ENCODE measurements at places on chromosomes 4 and X. TPM values are rescaled to one million over a fixed set of nuclear protein-coding genes. Genes with fewer than 3 reads are reported as not detected.

GRCh38 chr4:174828845-174829701 lies at the start of gene GLRA3:
Gene GLRA3 (minus strand): TSS chr4:174829247. CDS start chr4:174828811, 436 bp downstream.
- peak; percentile 59 for DNase-seq

DNA sequence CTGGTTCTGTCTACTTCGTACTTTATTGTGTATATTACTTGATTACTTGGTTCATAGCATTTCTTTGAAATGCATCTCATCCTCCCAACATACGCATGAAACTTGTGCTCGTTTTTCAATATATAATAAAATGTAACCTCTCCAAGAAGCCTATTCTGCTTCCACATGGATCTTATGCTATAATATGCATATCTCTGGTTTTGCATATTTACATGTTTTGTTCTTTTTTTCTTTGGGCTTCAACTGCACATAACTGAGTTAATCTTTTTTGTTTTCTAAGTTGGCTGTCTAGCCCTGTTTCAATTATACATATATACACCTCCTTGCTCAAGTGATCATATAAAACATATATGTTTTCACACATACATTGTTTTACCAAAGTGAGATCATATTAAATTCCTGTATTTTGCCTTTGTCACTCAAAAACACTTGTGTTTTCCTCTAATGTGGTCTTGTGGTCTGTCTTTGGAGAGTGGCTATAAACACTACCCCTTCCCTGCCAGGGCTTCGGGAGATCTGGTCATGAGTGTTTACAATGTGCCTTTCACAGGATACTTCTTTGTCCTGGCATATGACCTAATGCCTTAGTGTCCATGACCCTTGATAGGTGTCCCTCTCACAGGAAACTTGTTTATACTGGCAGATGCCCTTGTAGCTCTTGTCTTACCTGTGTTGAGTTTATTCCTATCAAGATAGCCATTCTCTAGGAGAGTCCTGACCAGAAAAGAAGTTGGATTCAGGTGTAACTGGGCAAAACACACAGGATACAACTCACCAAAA lies 17.6 kb downstream of the USP53 start:
- no peak for DNase-seq

DNA sequence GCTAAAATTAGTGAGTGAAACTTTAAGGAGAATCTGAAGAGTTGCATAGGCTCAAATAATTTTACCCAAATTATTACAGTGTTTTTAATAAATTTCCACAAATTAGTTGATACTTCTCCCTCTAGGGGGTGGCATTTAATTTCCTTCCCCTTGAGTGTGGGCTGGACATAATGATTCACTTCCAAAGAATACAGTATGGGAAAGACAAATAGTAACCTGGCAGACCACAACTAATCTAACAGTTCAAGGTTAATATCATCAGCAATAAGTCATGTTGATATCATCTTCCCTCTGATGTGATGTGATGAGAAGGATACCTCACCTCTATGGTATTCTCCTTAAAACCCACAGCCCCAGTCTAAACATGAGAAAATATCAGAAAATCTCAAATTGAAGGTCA lies 15.5 kb downstream of the PFKFB1 start:
- no peak for DNase-seq

- DNase-seq = peak; percentile 1
These were observed 242.5 kb upstream of the PRPS2 start for GRCh38 chrX:12548746-12549145.

GRCh38 chr4:1080961-1081688 lies 32.2 kb downstream of the RNF212 start:
- DNase-seq = no peak

DNA sequence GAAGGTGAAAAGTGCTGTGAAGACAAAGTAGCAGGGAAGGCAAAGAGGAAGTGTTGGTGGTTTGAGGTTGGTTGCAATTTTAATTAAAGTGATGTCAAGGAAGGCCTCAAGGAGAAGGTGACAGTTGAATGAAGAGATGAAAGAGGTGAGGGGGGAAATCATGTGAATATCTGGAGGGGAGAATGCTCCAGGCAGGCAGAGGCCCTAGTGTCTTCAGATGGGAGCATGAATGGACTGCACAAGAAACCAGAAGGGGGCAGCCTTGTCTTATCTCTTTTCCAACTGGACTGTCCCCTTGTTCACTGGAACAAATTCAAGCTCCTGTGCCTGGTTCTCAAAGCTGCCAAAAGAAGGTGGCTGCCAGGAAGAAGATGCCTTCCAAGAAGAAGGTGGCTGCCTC lies 68.4 kb downstream of the MAOB start:
- DNase-seq = no peak

DNA sequence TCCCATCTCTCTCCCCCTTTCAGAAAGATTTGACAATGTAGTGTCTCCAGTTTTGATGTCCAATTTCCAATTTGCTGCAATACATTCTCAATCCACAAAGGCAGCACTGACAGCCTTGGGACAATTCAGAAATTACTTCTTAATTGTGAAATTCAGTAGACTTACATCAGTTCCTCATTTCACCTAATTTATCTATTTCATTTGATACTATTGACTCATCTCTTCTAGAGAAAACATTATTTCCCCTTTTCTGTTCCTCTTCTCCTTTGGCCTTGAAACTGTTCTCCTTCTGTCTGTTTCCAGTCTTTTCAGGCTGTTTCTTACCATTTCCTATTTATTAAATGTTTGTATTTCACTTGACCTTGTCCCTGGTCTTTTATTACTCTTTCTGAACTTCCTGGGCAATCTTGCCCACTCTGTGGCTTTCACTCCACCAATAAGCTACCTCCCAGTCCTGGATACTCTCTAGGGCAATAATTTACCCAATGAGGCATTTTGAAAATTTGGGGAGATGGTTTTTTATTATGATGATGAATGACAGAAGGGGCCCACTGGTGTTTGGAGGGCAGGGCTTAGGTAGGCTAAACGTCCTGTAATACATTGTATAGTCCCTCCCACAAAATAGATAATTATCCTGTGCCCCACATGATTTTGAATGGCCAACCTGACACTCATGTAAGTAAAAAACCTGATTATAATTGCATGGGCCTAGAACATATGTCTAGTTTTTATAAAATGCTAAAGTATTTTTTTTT lies 498.0 kb upstream of the BOD1L1 start:
- DNase-seq = no peak

DNA sequence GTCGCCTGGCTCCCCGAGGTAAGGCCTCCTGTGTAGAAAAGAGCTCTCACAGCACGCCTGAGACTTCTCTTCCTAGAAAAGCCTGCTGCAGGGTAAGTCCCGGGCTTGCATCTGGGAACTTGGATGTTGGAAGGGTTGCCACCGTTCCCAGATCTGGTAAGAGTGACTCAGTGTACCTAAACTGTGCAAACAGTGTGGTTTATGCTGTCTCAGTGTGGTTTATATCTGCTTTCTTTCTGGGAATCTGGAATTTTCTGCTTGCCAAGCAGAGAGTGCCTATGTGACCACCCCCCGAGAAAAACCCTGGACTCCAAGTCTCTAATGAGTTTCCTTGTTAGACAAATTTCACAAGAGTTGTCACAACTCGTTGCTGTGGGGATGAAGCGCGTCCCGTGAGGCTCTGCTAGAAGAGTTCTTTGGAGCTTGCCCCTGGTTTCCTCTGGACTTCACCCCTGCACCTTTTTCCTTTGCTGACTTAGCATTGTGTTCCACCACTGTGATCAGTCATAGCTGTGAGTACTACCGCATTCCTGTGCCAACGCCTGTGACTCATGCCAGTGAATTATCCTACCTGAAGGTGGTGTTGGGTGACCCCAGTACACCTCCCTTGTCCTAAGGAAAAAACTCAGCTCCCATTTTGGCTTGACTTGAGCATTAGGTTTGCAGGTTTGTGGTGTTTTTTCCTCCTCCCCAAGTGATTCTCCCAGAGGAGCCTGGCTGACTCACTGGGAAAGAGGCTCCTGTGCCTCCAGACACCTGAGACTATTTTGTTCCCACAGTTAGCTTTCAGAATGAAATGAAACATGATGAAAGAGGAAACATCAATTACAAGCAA lies 14.5 kb downstream of the SLC2A9 start:
- DNase-seq = peak; percentile 99

DNA sequence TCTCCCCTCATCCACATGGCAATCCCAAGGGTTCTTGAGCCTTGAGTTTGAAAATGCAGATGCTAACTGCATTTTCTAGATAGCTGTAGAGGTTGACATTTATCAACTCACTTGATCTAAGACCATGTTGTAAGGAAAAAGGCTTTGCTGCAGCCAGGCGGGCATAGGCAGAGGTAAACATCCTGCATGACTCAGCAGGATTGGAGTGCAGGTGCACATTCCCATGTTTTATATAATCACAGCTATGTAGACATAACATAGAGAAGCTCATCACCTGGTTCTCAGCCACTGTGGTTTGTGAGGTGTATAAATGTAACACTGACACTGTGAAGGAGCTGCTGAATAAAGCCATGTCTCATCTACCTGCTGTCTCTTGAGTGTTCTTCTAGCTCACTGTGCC lies 62.3 kb upstream of the PDE5A start:
- DNase-seq = no peak

DNA sequence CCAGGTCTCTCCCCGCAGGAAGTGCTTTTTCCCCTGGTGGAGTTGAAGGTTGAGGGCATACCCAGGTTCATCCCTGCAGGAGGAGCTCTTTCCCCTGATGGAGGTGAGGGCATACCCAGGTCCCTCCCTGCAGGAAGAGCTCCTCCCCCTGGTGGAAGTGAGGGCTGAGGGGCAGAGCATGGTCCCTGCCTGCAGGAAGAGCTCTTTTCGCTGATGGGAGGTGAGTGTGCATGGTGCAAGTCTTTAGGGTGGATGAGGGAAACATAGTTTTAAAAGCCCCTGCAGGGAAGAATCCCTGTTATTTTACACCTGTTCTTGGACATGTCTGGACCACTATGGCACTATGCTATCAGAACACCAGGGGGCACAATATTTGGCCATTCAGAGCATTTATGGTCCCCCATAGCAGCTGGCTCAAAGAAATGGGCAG lies 43.7 kb upstream of the PUDP start:
- no peak for DNase-seq

GRCh38 chrX:9147726-9148125 lies 113.8 kb upstream of the FAM9B start:
- DNase-seq = no peak

DNA sequence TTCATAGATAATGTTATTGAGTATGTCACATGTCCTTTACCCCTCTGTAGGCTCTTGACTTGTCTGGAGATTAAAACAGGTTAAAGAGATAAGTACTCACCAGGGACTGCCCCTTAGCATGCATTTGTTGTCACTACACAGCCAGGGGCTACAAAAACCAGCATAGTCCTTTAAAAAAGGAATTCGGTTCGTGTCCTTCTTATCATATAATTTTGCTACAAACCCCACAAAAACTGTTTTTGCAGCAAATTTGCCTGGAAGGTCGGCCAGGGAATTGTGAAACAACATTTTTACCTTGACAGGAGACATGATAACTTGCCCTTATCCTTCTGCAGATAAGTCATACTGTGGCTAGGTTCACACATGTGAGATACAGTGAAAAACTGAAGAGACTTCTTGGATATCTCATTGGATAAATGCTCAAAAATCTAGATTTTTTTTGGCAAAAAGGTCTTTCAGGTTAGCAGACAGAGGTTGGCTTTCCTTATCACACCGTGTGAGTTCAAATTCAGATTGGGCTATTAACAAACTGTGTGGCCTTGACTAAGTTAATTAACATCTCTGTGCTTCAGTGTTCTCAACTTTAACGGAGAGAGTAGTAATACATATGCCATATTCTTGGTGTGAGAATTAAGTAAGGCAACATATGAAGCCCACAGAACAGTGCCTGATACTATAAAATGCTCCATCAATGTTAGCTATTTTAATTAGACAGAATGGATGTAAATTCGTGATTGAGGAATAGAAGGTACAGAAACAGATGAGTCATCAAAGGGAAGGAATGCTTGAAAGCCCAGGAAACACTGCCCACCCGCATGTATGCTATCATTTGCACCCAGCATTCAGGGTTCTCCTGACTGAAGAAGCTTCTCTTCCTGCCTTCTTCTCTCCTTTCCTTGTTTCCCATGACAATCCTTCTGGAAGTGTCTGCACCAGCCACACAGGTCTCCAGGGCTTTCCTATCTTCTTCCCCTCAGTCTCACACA lies 30.0 kb downstream of the FAM9C start:
- DNase-seq = no peak

GRCh38 chr4:185213877-185214276 lies 4.5 kb downstream of the SNX25 start:
- no peak for DNase-seq

GRCh38 chr4:129335276-129335675 lies 239.3 kb downstream of the C4orf33 start:
- no peak for DNase-seq

GRCh38 chr4:7663075-7663541 lies 228.4 kb upstream of the PSAPL1 start:
- DNase-seq = no peak

DNA sequence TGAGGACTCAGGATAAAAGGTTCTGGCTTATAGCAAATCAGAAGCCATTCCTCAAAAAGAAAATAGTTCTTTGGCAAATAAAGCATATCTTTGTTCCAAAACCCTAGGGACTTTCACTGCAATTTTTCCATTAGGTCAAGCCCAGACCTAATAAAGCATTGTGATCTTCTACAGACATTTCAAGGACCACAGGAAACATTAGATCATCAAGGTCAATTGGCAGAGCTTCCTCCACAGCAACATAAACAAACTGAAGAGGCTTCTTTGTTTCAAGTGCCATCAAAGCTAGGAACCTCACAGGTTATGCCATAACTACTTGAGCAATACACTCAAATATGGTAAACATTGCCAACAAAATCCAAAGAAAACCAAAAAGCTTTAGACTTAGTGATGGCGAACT lies 144.9 kb downstream of the ANXA5 start:
- no peak for DNase-seq

DNA sequence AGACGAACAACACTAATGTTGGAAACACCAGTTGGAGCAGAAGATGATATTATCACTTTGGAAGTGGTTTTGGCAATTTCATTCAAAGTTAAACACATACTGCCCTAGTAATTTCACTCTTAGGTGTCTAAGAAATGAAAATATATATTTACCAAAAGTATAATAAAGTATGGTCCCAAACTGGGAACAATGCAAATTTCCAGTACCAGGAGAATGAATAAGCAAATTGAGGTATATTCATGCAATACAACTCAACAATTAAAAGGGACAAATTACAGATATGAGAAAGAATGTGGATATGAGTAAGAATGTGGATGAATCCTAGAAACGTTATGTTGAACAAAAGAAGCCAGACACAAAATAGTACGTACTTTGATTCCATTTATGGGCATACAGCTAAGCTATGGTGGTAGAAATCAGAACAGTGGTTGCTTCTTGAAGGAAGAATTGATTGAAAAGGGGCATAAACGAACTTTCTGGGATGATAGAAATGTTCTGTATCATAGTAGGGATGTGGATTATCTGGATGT lies 10.0 kb downstream of the ELMOD2 start:
- DNase-seq = no peak

DNA sequence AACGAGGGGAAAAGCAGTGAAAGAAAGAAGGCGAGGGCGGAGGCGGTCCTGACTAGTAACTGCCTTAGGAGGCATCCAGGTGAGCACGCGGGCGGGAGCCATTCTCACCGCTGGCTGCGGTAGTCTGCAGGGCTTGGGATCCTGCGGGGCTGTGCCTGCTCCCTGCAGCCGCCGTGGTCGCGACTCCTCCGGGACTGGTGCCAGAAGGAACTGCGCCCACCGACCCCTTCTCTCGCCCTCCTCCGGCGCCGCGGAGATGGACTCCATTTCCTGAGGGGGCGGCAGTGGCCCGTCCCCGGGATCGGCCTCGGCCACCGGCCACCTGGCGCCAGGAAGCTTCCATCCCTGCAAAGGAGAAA lies 543 bp downstream of the NFXL1 start:
- DNase-seq = peak; percentile 44

Gene EPHA5
- polyA plus RNA-seq = 0.03 TPM

Gene RFC1
- polyA plus RNA-seq = 20.3 TPM

Gene EDA
- not detected for polyA plus RNA-seq

Gene EXOC1L
- 0.31 TPM for polyA plus RNA-seq

Gene ARHGEF6
- polyA plus RNA-seq = 6.4 TPM

Gene SLC16A2
- polyA plus RNA-seq = 0.45 TPM

Gene AFF2
- 0.34 TPM for polyA plus RNA-seq

Gene SSX3
- not detected for polyA plus RNA-seq

Gene F8A3
- 3.8 TPM for polyA plus RNA-seq
